Activated naive CD4-positive, alpha-beta T cell treated with anti-CD3 and anti-CD28 coated beads, Interleukin-2, amount 10 ng/mL, durations not matched to agents 5 hours and 36 hours (primary cell): ENCODE measurements at places on chromosomes 1 and 21. TPM values are rescaled to one million over a fixed set of nuclear protein-coding genes. Genes with fewer than 3 reads are reported as not detected.

The CD5L gene
- not detected for total RNA-seq

The CD53 gene
- total RNA-seq, result 546 TPM

The TNFRSF18 gene
- total RNA-seq, result 7.6 TPM

The SPAG17 gene
- not detected for total RNA-seq

The GABPA gene
- 24.4 TPM for total RNA-seq

The HHAT gene
- total RNA-seq, result 1.1 TPM

The PROK1 gene
- total RNA-seq, result not detected

The MCOLN3 gene
- total RNA-seq, result 11.0 TPM

The LRRC53 gene
- total RNA-seq, result not detected

The TTLL7 gene
- total RNA-seq, result 1.5 TPM

The LCE1B gene
- not detected for total RNA-seq

The GRIK3 gene
- not detected for total RNA-seq

The TRIM45 gene
- total RNA-seq, result 0.71 TPM

The NBPF6 gene
- total RNA-seq, result not detected

The DDR2 gene
- 0.08 TPM for total RNA-seq

The NBPF10 gene
- total RNA-seq, result 2.1 TPM

The SGIP1 gene
- not detected for total RNA-seq

The GPX7 gene
- 30.4 TPM for total RNA-seq
